Body of pancreas (tissue), 4 donors: ENCODE measurements at places on chromosomes 6 and 20.

- no peak for DNase-seq
Measured at GRCh38 chr6:81226957-81227356, 525.5 kb downstream of the TENT5A start.

DNA sequence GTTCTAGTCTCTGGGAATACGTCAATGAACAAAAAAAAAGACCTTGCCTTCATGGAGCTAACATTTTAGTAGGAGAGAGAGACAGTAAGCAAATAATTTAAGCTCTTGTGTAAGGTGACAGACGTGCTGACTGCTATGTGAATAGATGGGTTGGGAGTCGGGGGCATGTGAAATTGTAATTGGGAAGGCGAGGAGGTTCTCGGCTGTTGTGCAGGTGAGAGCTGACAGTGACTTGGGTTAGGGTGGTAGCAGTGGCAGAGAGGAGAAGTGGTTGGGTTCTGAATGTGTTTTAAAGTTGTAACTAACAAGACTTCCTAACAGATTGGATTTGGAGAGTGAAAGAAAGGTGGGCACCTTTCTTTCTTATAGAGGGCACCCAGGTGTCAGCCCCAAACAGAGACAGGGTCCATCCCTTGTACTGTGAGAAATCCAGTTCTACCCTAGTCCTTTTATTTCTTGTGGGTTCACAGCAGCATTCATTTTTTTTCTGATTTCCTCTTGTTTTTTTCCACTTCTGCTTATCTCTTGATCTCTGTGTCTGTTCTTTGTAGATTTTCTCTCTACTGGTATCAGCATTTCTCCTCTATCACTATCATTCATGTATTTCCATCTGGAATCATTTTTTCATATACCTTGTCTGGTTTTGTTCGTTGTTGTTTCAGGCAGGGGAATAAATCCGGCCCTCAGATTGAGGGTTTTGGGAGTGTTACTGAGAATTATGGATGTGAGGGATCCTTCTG lies 15.4 kb upstream of the MYLK2 start:
- no peak for DNase-seq

DNA sequence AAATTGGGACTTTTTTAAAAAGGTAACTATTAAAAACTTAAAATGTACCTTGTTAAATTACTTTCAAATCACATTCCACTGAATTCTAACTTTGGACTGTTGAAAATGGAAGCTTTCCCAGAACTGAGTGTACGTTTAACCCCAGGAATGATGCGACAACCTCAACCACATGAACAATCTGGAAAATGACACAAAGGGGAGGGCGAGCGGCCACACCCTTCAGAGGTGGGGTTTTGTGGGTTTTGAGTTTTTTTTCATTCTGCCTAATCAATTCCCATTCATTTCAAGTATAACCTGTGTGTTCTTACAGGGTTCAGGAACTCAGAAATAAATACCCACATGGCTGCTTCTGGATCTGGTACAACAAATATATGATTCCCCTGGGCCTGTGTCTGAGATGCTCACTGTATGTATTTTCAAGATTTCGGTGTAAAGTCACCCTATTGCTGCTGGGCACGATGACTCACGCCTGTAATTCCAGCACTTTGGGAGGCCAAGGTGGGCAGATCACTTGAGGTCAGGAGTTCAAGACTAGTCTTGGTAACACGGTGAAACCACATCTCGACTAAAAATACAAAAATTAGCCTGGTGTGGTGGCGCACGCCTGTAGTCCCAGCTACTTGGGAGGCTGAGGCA lies 21.6 kb downstream of the CNKSR3 start:
- DNase-seq = no peak

- DNase-seq = no peak
Measured at GRCh38 chr6:83006270-83006905, 59.3 kb downstream of the UBE3D start.

DNA sequence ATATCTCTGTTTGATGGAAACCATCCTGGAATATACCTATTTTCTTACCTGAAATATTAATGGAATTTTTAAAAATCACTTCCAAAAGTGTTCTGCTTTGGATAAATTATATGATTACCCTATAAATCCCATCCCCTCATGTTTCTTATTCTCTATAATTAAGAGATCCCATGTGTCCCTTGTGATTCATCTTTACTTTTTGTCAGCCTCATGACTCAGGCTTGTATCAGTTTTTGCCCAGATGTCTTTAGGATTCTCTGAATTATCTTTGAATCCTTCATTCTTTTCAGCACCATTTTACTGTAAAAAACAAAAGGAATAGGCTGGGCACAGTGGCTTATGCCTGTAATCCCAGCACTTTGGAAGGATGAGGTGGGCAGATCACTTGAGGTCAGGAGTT lies 804.5 kb upstream of the CITED2 start:
- no peak for DNase-seq

DNA sequence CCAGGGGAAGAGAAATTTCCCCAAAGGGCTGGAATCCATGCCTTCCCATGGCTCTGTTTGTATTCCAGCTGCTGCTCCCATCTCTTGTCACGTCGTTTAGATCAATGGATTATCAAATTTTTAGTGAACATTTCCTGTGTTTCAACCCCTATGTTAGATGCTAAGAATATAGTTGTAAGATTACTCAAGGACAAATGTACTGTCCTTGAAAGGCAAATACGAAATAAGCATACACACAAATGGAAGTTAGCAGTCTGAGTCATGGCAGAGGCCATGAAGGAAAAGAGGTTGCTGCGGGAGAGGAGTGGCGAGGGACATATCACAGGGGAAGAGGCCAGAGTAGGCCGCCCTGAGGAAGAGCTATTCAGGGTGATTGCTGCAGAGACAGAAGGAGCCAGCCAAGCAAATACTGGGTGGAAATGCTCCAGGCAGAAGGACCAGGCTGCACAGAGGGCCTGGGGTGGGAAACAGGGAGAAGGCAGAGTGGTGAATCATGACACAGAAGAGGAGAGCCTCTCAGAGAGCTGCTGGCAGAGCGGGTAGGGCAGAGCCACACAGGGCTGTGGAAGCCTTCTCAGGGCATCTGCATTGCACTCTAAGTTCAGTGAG lies 219.2 kb upstream of the LRFN2 start:
- no peak for DNase-seq
